ENCODE measurements at places on chromosomes 1 and 21.
A peak's percentile ranks its signal among the peaks of the same experiment; 100 is the strongest.

GRCh38 chr1:150221552-150221951 lies 14.4 kb downstream of the ANP32E start:
- peak; percentile 9 for DNase-seq

DNA sequence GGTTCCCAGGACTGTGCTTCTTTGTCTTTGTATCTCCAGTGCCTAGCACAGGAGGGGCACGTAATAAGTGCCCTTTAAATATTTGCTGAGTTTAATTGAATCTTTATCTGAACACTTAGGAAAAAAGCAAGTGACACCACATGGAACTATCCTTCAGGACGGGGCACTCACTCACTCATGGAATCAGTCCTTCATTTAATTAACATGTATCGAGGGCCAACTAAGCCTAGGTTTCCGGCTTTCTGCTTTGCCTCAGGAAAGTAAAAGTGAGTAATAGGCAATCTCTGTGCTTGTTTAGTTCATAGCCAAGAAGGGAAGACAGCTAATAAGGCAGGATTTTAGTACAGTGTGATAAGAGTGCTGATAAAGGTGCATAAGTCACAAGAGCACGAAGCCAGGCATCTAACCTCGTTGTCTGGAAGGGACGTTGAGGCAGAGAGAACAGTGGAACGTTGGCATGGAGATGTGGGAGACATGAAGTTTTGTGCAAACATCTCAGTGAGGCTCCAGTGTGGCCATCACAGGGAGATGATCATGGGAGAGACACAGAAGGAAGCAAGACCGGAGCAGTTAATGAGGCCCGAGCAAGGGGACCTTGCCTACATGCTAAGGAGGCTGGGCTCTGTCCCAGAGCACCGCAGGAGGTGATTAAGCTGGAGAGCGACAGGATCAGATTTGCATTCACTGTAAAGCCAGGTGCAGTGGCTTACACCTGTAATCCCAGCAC lies 54.1 kb upstream of the TRIM67 start:
- DNase-seq = no peak

DNA sequence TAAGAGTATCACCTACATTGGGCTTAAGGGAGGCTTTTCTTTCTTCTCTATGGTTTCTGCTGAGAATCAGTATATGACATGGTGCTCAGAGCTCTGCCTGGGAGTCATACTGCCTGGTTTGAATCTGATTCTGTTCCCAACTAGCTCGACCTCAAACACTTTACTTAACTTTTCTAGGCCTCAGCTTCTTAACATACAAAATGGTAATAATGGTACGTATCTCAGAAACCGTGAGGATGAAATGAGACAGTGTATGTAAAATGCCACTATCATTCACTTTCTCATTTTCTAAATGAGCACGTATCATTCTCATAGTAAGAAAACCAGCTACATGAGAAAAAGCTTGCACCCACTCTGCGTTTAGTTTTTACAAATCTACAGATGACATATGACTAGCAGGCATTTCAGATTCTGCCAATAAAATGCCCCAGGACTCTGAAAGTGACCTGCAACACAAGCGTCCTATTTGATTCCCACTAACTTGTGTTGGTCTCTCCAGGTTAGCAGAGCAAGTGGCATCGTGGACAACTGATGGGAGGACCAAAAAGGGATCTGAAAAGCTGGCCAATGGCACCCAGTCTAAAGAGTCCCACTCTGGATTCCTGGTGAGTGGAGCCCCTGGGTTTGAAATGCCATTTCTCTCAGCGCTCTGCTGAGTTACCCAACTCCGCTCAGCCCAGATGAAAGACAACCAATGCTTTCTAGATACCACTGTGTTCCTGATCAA lies 6.1 kb downstream of the CTNNBIP1 start:
- no peak for DNase-seq

GRCh38 chr1:22259551-22260282 lies 116.8 kb upstream of the WNT4 start:
- DNase-seq = peak; percentile 11

DNA sequence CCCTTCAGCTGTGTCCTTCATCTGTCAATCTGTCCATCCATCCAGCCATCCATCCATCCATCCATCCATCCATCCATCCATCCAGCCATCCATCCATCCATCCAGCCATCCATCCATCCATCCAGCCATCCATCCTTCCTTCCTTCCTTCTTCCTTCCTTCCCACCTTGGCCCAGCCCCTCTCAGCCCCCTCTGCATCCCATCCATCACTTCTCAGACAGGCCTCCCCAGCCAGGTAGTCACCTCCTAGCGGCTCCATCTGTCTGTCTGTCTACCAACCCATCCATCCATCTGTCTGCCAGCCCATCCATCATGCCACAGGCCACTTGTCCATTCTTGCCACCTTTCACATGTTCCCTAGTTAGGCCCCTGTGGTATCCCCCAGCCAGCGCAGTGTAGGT lies 10.2 kb upstream of the EPHA2 start:
- no peak for DNase-seq

- no peak for DNase-seq
These were observed 28.5 kb downstream of the SLC26A9 start for GRCh38 chr1:205914730-205915129.

- no peak for DNase-seq
These were observed 27.0 kb downstream of the C1orf216 start for GRCh38 chr1:35691571-35692220.

- DNase-seq = no peak
These were observed 2.0 kb downstream of the SV2A start for GRCh38 chr1:149915429-149916192.

DNA sequence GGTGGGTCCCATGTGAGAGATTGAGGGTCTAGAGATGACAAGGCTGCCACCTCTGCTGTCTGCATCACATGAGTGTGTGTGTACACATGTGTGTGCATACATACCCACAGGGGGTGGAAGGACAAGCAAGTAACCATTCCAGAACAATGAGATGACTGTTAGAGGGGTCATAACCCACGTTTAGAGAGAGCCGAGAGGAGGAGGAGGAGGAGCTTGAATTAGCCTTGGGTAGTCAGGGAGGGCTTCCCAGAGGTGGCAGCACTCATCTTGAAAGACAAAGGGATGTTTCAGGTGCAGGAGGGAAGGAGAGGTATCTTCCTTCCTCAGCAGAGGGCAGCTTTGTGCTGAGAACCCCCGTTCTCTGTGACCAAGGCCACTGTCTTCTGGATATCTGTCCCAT lies 21.3 kb downstream of the TNFRSF1B start:
- no peak for DNase-seq

DNA sequence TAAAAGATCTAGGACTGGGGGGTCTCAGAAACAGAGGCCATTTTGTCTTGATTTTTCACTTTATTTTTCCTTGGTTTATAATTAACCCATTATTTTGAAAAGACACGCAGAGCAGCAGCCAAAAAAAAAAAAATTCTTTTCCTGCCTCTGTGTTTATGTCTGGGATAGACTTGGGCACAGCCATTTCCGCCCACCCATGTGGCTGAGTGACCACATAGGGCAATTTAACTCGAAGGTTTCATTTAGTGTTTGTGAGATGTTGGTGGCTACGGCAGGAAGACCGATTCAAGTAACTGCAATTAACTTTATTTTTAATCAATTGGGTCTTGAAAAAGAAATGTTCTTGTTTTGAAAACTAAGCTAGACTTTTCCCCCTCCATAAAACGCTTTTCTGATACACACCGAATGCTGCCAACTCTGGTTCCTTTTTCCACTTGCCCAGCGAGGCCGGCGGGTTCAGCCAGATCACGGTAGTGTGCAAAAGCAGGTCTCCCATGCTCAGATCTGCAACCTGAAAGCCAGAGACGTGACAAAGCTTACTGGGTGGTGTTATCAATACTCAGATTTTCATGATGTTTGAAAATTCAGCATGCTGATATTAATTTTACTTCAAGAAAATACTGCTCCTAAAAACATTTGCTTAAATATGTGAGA lies 97.4 kb upstream of the KRTAP19-8 start:
- DNase-seq = no peak

DNA sequence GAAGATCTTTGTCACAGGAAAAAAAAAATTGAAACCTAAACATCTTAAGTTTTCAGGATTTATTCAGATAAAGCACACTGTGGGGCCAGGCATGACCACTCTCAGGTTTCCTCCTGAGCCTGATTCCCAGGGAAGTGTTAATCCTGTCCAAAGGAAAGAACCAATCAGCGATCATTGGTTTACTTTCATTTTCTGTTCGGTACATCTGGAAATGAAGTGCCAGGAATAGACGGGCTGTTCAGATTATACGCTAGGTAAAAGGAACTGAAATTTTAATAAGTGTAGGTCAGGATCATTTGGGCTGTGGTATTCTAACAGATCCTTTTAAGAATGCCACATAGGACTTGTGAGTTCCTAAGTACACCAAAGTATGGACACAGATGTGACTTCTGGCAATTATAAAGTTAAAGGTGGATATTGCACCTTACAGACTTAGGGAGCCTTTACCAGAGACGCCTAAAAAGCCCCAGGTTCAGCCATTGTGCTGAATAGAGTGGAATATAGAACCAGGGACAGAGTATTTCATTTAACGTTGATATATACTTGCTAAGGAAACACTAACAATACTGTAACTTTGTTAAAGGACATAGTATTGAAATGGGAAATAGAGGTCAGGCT lies 9.3 kb upstream of the CACYBP start:
- DNase-seq = peak; percentile 77

DNA sequence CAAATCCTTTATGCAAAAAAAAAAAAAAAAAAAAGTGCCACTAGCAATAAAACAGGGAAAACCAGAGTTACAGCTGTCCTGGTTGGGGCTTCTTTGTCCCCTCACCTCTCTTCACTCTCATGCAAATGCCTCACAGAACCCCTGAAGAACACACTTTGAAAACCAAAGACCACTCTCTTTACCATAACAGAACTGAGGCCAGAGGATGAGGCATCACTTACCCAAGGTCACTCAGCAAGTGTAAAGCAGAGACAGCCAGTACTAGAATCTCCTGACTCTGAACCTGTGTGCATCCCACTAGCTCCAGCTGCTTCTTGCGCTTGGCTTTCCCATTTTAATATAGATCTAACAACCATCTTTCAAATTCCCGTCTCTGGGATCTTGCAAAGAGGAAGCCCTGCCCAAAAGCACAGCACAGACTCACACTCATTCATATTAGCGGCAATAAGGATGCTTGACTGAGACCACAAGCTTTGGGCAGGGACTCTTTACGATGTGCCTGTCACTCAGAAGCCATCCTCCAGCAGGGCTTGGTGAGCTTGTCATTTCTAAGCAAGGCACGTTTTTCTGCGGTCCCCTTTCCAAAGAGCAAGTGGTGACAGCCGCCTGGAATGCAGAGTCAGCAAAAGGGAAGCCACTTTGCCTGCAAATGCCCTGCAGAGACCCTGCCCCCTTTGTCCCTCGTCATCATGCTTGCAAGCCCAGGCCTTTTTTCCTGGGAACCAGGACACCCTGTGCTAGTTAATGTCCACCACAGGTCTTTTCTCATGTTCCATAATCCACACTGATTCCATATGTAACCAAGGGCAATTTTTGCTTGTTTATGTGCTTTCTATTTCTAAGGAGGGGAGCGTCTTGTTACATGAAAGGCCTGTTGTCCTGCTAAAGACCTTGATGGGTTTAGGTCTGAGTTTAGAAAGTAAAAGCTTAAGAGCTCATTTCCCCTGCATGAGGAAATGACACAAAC lies 76.5 kb upstream of the NFIA start:
- no peak for DNase-seq

- no peak for DNase-seq
These were observed 41.8 kb upstream of the PIGC start for GRCh38 chr1:172485626-172486025.

DNA sequence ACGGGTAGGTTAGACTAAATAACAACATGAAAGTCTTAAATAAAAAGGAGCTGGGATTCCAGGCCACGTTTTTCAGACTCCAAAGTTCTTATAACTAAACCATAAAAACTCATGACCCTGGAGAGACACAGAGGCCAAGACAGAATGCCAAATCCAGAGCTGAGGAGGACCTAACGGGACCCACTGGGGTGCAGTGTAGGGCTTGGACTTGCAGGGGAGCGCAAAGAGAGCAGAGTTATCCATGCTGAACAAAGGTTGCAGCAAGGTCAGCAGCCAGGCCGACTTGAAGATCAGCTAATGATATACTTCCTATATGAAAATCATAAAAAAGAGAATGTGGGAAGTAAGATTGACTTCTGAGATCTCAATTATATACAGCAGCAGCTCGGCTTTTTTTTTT lies 237.1 kb downstream of the TM2D1 start:
- no peak for DNase-seq

- DNase-seq = peak; percentile 74
These were observed 11.1 kb downstream of the ADPRS start for GRCh38 chr1:36099681-36100341.

Data from dermis microvascular lymphatic vessel endothelial cell (primary cell).